ENCODE measurements at places on chromosomes 4 and X. TPM values are rescaled to one million over a fixed set of nuclear protein-coding genes. Genes with fewer than 3 reads are reported as not detected.
A peak's percentile ranks its signal among the peaks of the same experiment; 100 is the strongest.

DNA sequence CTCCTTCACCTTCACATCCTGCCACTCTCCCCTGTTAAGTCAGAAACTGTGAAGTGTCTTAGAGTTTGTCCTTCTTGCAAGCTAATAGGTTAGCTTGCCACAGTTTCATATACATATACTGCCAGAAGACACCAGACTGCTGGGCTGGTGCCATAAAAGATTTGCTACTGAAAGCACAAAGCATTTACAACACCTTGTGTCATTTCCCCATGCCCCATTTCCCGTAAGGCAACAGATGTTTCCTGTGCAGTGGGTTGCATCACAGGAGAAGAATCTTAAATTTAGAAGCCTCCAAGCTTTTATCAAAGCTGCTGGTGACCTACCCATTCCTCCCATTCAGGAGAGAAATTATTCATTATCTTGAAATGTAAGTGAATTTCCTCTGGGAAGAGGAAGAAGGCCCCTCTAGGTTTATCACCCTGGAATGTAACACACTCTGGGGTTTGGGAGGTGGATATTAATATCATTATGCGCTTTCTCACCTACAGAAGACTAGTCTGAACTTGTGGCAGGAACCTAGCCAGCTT, 34.5 kb upstream of the RAB33B start:
- no peak for DNase-seq

GRCh38 chr4:87838205-87838604, 5.4 kb downstream of the MEPE start:
- no peak for DNase-seq

GRCh38 chrX:3820167-3820566, 106.7 kb upstream of the PRKX start:
- no peak for DNase-seq

DNA sequence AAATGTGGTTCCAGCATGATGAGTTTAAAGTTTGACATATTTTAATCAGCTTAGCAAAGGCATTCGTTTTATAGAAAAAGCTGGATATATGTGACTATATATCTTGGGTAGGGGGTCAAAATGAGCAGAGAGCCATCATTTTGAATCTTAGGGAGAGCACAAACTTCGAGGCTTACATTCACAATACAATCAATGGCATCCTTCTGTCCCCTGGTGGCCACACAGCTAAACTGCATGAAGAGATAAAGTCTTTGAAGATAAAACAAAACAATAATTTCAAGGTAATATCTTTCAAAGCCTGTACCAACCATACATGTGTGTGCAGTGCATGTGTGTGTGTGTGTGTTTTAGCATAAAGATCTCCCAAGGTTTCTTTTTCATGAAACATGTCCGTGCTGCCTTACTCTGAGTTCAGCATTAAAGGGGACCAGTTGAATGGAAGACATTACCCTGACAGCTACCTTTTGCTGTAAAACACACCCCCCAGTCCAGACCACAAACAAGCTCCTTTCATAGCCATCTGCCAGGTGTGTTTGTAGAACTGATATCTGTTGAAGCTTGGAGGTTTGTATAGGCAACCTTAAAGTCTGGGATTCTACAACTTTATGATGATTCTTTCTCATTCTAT, 22.0 kb downstream of the DYNLT3 start:
- peak; percentile 60 for DNase-seq

DNA sequence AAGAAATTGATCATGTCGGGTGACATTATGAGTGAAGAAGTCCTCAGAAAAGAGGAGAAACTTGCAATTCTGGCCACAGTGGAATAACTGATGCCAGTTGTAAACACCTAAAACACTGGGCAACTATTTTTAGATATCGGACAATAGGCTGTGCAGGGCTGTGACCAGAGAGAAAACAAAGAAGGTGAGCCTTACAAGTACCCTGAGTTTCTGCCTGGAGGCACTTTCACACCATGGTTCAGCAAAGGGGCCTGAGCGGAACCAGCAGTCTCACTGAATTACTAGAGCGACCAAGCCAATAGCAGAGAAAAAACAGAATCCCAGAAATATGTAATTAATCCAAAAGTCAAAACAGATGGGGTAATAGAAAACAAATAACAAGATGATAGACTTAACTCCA, 11.2 kb downstream of the IRAK1 start:
- no peak for DNase-seq

DNA sequence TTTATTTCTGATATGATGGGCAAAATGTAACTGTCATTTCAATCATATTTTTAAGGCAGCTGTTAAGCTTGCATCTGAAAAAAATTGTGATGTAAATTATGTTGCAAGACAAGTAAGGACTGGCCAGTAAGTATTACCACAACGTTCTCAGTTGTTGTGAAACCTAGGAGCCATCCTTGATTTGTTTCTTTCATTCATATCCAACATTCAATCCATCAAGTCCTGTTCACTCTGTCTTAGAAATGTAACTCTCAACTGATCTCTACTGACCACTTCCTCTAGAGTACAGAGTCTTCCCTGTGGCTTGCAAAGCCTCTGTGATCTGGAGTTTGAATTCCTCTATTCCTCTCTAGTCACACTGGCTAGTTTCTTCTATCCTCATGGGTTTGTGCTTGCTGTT, 161.4 kb upstream of the MAD2L1 start:
- no peak for DNase-seq

DNA sequence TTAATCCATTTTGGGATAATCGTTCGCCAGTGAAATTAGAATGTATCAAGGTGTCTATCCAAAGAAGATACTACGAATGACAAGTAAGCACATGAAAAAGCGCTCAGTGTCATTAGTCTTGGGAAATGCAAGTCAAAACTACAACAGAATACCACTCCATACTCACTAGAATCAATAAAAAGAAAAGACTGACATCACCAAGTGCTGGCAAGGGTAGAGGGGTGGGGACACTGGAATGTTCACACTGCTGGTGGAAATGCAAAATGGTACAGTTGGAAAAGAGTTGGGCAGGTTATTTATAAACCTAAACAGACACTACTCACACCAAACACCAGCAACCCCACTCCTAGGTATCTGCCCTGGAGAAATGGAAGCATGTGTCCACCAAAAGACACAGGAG, 11.2 kb downstream of the WDR1 start:
- no peak for DNase-seq

ARHGEF6 gene
- total RNA-seq, result 41.1 TPM

XK gene
- 0.22 TPM for total RNA-seq

PDGFRA gene
- 80.4 TPM for total RNA-seq

ADH7 gene
- not detected for total RNA-seq

RBM10 gene
- 27.3 TPM for total RNA-seq
